Activated CD4-positive, alpha-beta T cell treated with anti-CD3 and anti-CD28 coated beads, Interleukin-2, Interleukin-6, amounts not matched to agents 100 ng/mL and 50 ng/mL, durations not matched to agents 16 hours and 8 hours (primary cell): ENCODE measurements at places on chromosomes 5 and 9.
A peak's percentile ranks its signal among the peaks of the same experiment; 100 is the strongest.

DNA sequence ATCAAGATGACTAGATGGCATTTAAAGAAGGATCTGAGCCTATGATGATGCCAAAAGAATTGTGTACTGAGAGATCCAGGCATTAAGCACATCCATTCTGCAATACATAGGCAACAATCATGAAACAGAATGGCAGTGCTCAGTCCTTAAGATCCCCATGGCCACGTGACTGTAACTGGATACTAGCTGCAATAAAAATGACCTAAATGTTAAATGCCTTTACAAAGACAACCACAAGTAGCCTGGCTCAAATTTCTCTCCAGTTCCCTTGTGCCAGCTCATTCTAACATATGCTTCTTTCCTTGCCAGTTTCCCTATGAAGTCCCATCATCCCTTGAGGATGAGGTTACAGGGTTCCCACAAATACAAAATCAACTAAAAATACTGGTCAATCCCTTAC lies 148.3 kb upstream of the GHR start:
- no peak for DNase-seq

DNA sequence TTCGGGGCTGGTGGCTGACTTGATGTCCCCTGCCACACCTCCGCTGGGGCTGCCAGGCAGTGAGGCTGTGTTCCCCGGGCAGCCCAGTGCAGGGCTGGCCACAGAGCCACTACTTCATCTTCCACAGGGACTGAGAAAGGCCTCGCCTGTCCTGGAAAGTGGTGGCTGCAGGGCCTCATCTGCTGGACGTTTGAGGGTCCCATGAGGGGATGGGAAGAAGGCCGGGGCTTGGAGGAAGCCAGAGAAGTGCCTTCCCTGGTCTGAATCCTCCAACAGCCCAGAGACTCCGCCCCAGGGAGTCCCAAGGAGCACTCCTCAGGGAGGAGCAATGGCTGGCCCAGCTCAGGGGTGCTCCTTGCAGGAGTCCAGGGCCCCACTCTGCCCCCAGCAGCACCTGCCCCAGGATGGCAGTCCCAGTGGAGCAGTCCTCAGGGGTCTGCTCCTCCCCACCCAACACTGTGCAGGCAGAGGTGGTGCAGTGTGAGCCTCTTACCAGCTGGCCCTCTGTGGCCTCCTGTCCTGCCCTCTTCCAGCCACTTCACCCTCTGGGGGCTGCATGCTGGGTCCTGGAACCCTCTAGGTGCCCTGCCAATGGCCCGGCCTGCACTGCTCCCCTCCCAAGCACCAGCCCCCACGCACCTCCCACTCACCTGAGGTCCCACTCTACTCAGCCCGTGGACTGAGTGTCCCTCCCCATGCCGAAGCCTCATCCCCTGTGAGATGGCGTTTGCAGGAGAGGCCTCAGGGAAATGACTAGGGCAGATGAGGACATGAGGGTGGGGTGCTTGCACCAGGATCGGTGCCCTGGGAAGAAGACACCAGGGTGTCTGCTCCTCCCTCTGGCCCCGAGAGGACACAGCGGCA lies 47.3 kb upstream of the COL5A1 start:
- no peak for DNase-seq

GRCh38 chr9:30575218-30575617 lies 1809.2 kb upstream of the ACO1 start:
- DNase-seq = no peak

DNA sequence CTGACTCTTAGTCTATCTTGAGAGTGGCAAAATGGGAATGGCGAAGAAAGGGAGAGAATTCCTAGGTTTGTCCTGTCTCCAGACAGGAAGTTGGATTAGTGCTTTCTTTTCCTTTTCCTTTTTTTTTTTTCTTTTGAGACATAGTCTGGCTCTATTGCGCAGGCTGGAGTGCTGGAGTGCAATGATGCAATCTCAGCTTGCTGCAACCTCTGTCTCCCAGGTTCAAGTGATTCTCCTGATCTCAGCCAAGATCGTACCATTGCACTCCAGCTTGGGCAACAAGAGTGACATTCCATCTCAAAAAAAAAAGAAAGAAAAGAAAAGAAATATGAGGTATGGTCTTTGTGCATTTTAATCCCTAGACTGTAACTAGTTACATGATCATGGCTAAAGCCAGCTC lies 12.6 kb upstream of the KIF27 start:
- no peak for DNase-seq

DNA sequence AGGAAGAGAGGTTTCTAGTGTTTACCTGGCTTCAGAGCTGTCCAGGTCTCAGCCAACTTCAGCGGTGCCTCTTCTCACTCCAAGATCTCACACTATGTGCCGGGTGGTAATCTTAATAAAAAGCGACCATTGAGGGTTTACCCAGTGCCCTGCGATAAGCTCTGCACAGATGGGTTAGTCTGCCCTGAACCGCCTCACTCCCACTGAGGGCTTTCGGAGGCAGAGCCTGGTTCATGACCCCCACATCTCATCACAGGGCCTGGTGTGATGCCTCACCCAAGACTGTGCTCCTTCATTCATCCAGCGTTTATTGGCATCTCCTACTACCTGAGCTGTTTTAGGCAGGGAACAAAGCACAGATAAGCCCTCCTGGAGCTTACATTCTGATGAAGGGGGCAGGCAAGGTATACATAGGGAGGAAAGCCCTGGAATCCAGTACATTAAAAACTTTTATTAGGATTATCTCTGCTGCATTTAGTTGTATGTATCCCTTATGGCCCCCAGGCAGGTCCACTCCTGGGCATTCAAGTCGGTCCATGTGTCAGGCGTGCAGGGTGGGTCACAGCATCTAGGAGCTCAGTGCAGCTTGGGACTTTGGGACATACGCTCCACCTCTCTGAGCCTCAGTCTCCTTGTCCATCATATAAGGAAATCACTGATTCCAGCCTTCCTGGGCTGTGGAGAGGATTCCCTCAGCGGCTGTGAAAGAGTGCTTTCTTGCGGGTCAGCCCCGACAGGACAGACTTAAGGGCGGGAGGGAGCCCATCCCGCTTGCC lies 613 bp upstream of the COL15A1 start:
- no peak for DNase-seq

DNA sequence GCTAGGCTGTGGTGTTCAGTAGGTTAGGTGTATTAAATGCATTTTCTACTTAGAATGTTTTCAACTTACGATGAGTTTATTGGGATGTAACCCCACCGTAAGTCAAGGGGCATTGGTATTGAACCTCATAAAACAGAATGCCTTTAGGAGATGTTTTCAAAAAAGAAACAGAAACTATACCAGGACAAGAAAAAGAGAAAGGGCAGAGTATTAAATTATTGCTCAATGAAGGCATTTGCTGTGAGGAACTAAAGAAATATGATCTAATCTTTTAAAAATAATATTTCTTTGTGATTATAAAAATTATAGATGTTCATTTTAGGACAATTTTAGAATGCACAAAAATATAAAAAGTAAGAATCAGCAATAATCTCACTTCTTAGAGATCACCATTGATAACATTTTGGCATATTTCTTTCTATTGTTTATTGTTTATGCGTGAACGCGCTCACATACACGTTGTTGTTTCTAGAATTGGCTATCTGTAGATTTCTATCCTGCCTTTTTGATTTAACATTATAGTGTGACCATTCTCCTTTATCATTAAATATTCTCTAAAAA lies 8.0 kb downstream of the GALNT12 start:
- no peak for DNase-seq

- no peak for DNase-seq
These were observed 72.1 kb upstream of the GRAMD2B start for GRCh38 chr5:126351153-126351552.

DNA sequence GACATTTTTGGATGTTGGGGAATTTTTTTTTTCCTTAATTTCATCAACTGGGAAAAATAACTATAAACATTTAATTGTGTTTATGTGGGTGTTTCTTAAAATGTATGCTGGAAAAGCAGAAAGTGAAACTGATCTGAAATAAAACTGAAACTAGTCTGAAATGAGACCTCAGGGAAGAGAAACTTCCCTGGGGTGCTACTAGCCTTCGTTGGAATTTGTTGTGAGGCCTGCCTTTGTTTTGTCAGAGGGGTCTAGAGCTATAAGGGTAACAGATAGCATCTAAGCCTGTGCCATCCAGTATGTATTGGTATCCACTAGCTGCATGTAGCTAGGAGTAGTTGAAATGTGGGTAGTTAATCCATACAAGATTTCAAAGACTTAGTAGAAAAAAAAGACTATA lies 10.4 kb downstream of the ZNF618 start:
- peak; percentile 12 for DNase-seq

- DNase-seq = peak; percentile 46
These were observed 100.9 kb downstream of the MRPL36 start for GRCh38 chr5:1698589-1699316.

DNA sequence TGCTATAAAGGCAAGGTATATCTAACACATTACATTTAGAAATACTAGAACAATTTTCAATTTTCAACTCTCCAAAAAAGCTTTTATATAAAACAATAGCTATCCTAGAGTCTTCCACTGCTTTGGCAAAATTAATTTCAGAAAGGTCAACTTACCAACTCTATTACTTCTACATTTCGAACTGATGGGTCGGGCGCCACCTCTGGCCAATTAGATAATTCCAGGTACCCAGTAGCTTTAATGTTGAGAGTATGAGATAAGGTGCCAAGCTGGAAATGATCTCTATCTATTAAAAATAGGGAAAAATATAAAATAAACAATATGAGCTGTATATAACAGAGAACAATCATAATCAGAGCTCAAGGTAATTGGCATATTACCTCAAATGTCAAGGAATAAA lies 166.6 kb downstream of the AP3B1 start:
- DNase-seq = no peak

DNA sequence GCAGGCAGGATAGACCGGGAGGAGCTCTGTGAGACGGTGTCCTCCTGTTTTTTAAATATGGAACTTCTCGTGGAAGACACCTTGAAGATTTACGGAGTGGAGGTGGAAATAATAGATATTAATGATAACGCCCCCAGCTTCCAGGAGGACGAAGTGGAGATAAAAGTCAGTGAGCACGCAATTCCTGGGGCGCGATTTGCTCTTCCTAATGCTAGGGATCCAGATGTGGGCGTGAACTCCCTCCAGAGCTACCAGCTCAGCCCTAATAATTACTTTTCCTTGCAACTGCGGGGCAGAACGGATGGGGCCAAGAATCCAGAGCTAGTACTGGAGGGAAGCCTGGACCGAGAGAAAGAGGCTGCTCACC lies 621 bp downstream of the PCDHGA11 start:
- DNase-seq = no peak

DNA sequence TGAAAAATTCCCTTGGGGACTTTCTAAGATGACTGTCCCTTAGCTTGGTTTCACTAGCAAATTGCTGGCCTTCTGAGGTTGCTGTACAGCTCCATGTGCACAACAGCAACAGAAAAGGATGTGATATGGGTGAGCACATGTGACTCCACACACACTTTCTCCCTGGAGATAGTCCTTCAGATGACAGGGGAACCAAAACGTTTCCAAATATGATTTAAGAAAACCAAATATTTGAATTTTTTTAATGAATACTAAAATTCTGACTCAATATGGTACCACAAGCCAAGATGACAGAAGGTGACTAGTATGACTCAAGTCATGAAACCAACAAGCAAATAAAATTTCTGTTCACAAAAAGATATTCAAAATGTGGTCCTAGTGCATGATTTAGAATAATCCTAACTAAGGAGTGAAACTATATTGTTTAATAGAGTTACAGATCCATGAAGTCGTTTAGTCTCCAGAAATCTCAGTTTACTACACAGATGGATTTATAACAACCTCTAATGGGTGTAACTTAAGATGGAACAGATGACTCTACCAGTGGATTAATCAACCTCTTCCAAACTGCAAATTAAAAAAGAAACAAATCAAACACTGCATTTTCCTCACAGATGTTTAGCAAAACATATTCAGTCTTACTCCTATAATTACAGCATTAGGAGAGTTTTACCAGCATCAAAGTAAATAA lies 144.8 kb upstream of the PIK3R1 start:
- peak; percentile 28 for DNase-seq

- DNase-seq = no peak
These were observed 1.1 kb downstream of the HRCT1 start for GRCh38 chr9:35906923-35907699.

GRCh38 chr5:116343961-116344360 lies 230.7 kb downstream of the SEMA6A start:
- DNase-seq = no peak

DNA sequence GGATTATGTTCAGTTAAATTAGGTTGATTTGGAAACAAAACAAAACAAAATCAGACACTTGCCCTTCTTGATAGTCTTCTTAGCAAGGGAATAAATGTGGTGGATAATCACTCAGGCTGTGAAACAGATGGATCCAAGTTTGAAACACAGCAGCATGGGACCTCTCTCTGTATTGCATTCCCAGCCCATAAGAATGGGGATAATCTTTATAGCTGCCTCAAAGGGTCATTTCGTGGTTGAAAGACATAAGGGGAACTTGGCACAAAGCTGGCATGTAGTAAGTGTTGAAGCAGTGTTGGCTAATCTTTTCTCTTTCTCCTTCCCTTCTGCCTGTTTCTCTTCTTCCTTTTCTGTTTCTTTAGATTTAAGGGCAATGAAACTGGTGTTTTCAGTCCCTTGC lies 333.9 kb upstream of the TLE4 start:
- DNase-seq = no peak

GRCh38 chr5:100799166-100799565 lies 103.9 kb downstream of the ST8SIA4 start:
- no peak for DNase-seq

- DNase-seq = no peak
These were observed 166.2 kb downstream of the AUH start for GRCh38 chr9:91195372-91196012.

- peak; percentile 80 for DNase-seq
These were observed 9.2 kb upstream of the GPRIN1 start for GRCh38 chr5:176619203-176619568.

GRCh38 chr5:33840927-33841547 lies 50.8 kb downstream of the ADAMTS12 start:
- peak; percentile 62 for DNase-seq

GRCh38 chr5:19903611-19904010 lies 84.4 kb downstream of the CDH18 start:
- no peak for DNase-seq

DNA sequence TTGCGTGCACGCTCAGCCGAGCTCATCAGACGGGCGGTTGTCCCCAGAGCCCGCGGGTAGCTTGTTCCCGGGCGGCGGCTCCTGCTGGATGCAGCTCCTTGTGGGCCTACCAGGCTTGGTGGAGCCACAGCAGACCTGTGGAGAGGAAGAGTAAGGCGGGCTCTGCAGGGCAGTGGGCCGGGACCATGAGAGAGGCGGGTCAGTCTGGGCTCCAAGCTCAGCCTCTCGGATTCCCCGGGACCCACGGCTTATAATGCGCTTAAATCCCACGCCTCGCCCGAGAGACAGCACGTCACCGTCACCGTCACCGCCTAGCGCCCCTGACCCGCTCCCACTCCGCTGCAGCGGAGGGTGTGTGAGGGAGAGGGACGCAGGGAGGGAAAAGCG lies 1.9 kb upstream of the ANKRD18A start:
- no peak for DNase-seq

- DNase-seq = no peak
These were observed 52.4 kb downstream of the GTF3C4 start for GRCh38 chr9:132722564-132723065.

GRCh38 chr5:130295235-130295634 lies 391.0 kb downstream of the CHSY3 start:
- DNase-seq = no peak

- DNase-seq = no peak
These were observed 148.4 kb downstream of the HSPA4 start for GRCh38 chr5:133200256-133200655.
